NCI-H2107 (cell line): ENCODE measurements at places on chromosomes 1 and 21.

GRCh38 chr1:14937288-14937949 lies 216.1 kb upstream of the TMEM51 start:
- no peak for DNase-seq

DNA sequence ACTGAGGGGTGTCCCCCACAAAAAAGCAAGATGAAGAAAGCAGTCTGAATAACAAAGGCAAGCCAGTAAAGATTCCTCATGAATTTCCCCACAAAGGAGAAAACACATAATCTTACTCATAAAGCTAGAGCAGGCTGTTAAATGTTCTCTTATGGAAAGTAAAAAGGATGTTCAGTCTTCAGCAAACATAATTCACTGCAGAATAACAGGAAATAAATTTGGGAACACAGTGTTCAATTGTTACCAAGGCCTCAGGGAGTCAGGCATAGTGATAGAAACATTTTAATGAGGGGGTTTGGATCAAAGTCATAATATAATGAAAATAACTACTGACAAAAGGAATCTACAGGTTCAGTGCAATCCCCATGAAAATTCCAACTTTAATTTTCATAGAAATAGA lies 297.6 kb downstream of the DPYD start:
- DNase-seq: no peak

DNA sequence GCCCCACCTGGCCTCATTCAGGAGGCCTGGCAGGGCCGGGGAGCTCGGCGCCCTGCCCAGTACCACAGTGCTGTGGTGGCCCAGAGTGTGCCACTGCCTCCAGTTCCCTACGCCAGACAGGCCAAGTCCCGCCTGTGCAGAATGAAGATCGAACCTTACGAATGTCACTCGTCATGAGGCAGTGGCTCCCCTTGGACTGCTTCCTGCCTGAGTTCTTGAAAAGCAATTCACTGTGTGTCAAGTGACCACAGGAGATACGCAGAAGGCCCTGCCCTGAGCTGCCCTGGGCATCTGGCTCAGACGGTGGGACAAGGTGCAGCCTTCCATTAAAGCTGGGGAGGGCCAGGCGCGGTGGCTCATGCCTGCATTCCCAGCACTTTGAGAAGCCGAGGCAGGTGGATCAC lies 49.6 kb upstream of the LRP8 start:
- no peak for DNase-seq

DNA sequence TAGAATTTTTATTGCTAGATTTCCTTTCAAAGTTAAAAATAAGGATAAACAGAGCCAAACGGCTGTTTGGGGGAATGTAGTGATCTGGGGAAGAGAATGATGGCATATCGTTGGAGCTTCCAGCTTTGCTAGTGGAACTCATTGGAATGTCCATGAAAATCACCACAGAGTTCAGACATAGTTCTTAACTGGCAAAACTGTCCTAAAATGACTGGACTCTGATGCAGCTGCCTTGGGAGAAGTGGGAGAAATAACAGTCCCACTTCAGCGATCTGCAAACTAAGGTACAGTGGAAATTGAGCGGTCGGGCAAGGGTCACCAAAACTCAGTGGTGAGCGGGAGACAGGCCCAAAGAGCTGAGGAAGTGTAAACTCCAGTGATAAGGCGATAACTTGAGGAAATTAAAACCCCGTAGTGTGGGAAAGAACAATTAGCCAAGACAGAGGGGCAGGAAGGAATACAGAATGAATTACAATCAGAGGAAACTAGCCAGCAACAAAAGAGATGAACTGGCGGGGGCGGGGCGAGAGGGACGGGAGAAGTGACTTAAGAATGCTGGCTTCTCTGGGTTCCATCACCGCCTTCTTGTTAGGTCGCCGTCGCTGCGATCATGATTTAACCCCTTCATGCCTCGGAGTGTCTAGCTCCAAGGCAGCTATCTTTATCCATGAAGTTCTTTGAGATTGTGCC lies 89.8 kb upstream of the ARHGAP29 start:
- DNase-seq: no peak

- peak; percentile 61 for DNase-seq
Measured at GRCh38 chr21:40547906-40548513, 298.9 kb downstream of the DSCAM start.

DNA sequence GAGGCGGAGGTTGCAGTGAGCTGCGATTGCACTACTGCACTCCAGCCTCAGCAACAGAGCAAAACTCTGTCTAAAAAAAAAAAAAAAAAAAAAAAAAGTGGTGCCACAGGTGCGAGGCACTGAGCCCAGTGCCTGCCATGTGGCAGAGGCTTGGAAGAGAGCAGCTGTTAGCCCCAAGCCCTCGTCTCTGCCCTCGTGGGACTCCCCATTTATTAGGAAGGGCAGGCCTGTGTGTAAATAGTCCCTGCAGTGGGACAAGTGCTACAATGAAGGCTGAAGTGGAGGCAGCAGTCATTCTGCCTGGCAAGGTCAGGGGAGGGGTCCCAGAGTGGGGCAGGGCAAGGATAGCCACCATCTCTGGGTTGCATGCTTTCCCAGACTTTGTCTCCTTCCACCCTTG lies 6.5 kb downstream of the RPS6KA1 start:
- no peak for DNase-seq

DNA sequence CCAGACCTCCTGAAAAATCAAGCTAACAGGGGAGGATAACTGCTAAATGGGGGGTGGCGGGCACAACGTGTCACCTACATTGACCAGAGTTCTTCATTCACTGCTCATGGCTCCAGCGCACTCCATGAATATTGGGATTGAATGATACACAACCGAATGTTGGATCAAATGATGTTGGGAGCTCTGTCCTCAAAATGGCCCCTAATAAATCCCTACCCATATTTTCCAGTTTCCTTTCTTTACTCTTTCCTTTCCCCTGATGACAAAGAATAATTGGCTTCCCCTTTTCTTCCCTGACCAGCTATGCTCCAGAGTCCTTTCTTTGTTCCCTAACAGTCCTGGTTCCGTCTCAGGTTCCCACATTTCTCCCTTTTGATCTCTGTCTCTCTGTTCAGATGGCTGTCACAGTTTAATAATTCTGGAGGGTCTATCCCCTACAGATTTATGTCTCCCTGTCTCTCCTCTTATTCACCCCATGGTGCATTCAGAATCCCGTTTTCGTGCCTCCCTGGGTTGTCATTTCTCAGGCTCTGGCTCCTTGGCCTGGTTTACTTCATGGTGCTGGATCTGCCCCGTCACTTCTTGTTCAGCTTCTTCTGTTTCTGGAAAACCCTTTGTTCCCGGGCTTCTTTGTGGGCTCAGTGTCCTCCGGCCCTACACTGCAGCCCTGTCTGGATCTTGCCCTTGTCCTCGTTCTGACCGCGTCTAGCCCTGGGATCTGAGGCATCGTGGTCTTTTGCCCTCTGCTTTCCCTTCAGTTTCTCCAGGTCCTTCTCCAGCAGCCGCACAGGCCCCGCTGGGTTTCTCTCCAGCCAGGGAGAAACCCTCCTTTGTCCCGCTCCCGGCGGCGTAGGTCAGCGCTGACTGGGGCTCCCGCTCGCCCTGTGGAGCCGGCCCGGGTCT lies 78.3 kb downstream of the NDUFS5 start:
- DNase-seq: peak; percentile 99

- no peak for DNase-seq
Measured at GRCh38 chr1:164801791-164802502, 243.0 kb downstream of the PBX1 start.

GRCh38 chr1:15384301-15384901 lies 25.3 kb upstream of the EFHD2 start:
- DNase-seq: no peak

- no peak for DNase-seq
Measured at GRCh38 chr1:117120774-117121588, 568 bp downstream of the TRIM45 start.

DNA sequence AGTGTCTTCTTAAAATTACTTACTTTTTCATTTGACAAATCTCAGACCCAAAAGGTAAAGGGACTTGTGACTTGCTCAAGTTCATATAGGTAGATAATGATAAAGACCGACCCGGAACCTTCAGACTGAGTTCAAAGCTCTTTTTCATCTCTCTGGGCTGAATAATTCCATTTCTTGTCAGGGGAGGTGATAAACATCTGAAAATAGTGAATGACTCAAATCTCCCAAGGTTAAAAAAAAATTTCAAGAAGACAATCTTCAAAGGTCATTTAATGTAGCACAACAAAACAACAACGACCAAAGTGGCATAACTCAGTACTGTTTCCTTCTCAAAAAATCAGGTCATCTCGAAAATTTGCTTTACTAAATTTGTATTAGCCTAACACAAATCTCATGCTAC lies 20.6 kb downstream of the LUZP1 start:
- no peak for DNase-seq

GRCh38 chr1:43991476-43992231 lies at the start of gene CCDC24:
Gene CCDC24, plus strand, starts transcription at chr1:43991599. Its CDS starts 280 bp downstream, at chr1:43991879.
- DNase-seq: peak; percentile 58

GRCh38 chr1:47942240-47942629 lies 55.0 kb downstream of the TRABD2B start:
- DNase-seq: no peak

DNA sequence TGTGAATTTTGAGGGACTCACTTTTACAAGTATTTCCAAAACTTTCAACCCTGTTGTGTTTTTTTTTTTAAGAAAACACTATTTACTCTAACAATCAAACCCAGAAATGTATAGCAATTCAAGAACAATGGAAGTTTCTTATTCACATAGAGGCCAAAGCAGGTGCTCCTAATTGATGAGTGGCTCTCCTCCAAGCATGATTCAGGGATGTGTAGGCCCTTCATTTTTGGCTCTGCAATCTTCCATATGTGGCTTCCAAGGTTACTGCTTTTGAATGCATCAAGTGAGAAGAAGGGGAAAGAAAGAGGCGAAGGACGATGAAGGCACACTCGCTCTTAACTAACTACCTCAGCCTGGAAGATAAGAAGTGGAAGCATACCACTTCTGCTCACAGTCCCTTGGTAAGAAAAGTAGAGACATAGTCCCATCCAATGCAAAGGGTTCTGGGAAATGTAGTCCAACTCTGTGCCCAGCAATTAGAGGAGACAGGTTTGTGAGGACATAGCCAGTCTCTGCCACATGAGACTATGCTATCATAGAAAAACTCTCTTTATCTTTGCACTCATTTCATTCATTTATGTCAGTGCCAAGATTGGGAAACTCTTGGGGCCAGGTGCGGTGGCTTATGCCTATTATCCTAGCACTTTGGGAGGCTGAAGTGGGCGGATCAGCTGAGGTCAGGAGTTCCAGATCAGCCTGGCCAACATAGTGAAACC lies 46.0 kb downstream of the OPTC start:
- no peak for DNase-seq
